ENCODE measurements at places on chromosomes 6 and 20. TPM values are rescaled to one million over a fixed set of nuclear protein-coding genes. Genes with fewer than 3 reads are reported as not detected.

CSNK2B gene
- polyA plus RNA-seq = 237 TPM

CDH26 gene
- polyA plus RNA-seq = 1.6 TPM

SMPD2 gene
- polyA plus RNA-seq = 12.9 TPM

COL9A1 gene
- polyA plus RNA-seq = 33.0 TPM

GRCh38 chr6:74705451-74705850 is 500.4 kb downstream of the COL12A1 start:
- no peak for DNase-seq

DNA sequence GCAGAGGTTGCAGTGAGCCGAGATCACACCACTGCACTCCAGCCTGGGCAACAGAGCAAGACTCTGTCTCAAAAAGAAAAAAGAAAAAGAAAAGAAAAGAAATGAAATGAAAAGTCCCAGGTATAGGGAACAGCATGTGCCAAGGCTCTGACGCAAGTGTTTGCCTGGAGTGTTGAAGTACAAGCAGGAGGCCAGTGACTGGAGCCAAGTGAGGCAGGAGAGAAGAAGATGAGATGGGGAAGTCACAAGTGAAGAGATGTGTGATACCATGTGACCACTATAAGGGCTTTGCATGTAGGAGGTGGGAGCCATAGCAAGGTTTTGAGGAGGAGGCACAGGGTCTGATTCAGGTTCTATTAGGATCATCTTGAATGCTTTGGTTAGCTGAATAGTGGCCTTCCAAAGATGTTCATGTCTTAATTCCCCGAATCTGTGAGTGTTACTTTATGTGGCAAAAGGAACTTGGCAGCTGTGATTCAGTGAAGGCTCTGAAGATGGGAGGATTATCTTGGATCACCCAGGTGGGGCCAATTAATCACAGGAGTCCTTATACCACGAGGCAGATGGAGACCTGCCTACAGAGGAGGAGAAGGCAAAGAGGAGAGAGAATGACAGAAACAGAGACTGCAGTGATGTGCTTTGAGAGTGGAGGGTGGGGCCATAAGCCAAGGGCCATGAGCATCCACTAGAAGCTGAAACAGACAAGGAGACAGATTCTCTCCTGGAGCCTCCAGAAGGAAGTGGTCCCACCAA is 91.1 kb upstream of the PTPN1 start:
- no peak for DNase-seq

GRCh38 chr20:36112112-36112511 is 42.4 kb upstream of the EPB41L1 start:
- DNase-seq = no peak

All from left kidney (tissue), 8 donors.